Omental fat pad (tissue), 4 donors: ENCODE measurements at places on chromosomes 7 and 10.

DNA sequence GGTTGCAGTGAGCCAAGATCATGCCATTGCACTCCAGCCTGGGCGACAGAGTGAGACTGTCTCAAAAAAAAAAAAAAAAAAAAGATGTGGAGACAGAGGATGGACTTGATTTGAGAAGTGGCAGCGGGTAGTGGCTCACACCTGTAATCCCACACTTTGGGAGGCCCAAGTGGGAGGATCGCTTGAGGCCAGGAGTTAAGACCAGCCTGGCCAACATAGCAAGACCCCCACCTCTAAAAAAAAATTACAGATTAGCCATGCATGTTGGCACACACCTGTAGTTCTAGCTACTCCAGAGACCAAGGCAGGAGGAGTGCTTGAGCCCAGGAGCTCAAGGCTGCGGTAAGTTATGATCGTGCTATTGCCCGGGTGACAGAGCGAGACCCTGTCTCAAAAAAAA, 24.3 kb upstream of the ASCC1 start:
- no peak for DNase-seq

DNA sequence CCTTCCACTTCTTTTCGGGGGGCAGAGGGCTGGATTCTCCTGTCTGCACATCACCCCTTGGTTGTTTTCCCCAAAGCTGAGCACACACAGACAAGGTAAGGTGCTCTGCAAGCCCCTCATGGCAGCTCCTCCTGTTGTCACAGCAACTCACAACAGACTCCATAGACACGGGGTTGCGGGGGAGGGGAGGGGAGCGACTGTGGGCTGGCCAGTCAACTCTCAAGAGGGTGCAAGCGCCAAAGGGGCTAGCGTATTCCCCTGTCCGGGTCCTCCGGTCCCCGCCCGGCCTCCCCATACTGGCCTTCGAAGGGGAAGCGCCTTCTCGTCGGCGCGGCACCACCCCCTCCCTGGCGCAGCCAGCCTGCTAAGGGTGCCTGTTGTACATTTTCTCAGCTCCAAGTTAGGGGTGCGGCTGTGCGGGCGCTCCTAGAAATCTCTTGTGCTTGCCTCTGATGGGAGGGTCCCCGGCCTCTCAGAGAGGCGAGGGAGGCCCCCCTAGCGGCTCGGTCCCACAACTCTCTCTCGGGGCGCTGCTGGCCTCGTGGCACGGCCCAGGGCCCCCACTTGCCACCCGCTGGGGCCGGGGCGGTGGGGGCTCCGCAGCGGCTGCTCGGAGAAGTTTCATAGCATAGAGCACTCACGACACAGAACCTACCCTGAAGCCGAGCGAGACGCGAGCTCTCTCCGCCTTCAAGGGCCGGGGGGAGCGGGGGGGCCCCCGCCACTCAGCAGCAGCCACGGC, 498 bp downstream of the RHOBTB1 start:
- peak; percentile 39 for DNase-seq

DNA sequence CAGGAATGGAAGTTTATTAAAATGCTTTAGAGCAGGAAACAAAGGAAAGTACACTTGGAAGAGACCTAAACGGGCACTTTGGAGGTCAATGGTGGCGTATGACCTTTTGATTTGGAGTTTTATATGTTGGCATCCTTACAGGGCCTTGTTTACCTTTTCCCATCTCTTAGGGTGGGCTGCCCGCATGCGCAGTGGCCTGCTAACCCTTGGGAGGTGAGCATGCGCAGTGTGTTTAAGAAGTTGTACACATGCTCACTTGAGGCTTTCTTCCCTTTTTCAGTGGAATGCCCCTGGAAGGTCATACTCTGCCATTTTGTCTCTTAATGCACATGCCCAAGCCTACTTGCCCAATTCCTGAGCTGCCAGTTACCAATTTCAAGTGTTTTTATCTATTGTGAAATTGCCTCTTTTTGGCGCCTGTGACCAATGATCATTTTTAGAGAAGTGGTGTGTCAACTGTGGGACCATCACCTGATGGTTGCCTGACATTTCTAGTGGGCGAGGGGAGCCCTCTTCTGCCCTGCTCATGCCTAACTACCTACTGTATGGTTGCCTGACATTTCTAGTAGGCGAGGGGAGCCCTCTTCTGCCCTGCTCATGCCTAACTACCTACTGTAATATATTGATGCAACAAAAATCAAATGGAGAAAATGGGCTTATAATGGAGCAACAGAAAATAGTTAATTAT, 138.0 kb downstream of the PPP1R9A start:
- no peak for DNase-seq

GRCh38 chr7:156907656-156908055, 14.7 kb upstream of the LMBR1 start:
- no peak for DNase-seq

DNA sequence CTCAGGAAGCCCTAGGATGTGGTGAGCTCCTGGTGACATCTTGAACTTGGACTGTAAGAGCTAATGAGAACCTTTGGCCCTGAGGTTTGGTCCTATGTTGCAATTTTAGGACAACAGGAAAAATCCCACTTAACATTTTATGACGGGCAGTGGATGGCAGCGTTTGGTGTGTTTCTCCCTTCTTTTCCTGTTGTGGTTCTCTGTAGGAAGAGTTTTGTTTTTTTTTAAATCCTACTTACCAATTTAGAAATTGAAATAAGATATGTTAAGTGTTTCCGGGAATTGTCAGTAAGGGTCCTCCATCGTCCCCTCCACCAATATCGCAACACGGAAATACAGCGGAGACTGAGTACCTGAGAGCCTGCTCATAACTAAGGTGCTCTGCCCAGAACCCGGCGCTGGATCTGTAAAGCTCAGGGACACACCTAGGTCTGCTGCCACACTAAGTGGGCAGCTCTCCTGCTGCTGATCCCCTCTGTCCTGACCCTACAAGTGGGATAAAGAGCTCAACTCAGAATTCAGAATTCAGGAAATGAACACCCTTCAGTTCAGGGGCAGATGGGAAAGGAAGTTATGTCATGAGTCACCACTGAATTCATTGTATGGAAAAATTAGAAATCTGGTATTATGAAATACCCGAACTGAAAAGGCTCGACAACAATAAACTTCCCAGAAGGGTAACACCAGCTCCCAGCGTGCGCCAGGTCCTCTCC, 9.1 kb upstream of the PROSER2 start:
- DNase-seq: no peak

DNA sequence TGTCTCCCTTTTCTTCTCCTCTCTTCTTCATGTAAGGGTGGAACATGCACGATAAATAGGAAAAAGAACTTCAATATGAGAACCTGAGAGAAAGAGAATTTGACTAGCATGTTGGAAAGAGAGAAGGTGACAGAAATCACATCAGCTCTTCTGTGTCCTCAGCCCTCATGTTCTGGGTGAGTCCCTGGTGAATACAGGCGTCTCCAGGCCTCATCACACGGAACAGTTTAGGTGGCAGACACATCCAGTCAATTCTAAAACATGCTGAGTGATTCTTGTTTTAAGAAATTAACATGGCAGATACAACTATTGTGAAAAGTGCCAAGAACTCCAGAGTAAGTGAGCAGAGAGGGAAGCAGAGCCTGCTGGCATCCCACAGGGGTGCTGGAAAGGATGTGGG, 96.1 kb downstream of the FAM107B start:
- no peak for DNase-seq

GRCh38 chr10:70090013-70090412, 37.4 kb downstream of the MACROH2A2 start:
- no peak for DNase-seq

DNA sequence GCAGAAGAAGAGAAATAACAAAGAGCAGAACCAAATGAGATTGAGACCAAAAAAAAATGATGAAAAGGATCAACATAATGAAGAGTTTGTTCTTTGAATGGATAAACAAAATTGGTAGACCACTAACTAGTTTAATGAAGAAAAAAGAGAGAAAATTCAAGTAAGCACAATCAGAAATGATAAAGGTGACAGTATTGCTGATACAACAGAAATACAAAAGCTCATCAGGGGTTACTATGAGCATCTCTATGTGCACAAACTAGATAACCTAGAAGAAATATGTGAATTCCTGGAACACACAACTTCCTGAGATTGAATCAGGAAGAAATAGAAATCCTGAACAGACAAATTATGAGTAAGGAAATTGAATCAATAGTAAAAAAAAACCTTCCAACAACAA, 157.1 kb downstream of the ZEB1 start:
- no peak for DNase-seq

DNA sequence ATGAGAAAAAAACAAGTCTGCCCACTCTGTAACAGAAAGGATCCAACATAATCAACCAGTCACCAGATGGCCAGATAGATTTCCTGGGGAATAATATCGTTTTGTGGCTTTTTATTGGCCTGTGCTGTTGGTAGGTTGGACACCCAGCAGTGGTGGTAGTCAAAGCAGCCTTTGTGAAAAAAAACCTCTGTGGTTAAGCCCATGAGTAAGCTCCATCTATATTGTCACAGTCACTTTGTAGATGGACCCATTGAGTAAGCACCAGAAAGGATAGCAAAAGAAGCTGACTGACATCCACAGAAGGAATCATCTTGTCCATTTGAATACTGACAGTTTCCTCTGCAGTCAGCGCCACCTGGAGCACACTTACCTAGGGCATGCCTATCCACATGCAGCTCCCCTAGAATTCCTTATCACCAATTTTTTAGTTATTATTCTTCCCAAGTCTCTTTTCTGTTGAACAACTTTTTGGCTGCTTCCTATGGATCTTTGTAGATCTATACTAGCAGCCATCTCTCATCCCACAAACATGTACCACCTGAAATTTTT, 96.9 kb downstream of the IQUB start:
- DNase-seq: no peak

GRCh38 chr10:56231436-56231835, 129.6 kb downstream of the ZWINT start:
- DNase-seq: no peak

- DNase-seq: no peak
Measured at GRCh38 chr7:38382684-38383083, 109.2 kb upstream of the TARP start.

DNA sequence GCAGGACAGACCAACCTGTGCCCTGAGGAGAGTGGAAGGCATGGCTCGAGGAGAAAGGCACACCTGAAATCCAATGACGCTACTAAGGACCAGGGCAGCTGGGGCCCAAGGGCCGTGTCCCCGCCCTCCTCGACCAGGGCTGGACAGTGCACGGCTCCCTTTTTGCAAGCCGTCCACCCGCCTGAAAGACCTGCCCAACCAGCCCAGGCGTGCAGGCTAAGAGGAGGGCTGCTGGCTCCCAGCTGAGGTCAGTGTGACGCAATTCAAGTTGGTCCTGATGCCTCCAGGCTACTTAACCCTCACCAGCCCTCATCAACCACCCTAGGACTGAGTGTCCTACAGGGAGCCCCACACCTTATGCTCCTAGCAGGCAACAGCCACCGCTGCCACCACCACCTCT, 69.3 kb downstream of the DLG5 start:
- no peak for DNase-seq

DNA sequence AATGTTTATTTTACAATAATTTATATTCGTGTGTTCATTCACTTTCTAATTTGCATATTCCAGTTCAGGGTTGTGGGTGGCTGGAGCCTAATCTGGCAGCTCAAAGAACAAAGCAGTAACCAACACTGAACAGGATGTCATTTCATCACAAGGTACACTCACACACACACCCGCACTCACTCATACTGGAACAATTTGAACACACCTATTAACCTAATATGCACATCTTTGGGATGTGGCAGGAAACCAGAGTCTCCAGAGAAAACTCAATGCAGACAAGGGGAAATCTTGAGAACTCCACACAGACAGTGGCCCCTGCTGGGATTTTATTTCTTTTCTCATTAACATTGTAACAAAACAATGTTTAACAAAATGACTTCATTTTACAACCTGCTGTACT, 97.4 kb downstream of the TWIST1 start:
- no peak for DNase-seq

DNA sequence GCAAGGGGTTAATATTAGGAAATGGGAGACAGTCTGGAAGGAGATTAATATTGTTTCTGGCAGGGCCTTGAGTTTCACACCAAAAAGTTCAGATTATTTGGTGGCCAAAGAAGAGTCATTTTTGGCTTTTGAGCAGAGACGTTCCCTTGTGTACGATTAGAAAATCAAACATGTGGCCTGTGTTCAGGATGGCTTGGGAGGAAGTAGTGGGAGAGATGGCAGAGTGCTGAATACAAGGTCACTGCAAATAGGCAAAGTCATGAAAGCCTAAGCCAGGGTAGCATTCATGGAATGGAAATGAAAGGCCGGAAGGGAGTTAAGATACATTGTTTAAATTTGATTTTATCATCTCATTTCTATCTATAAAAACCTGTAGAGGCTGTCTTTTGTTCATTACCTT, 9.5 kb upstream of the GGCT start:
- DNase-seq: no peak

DNA sequence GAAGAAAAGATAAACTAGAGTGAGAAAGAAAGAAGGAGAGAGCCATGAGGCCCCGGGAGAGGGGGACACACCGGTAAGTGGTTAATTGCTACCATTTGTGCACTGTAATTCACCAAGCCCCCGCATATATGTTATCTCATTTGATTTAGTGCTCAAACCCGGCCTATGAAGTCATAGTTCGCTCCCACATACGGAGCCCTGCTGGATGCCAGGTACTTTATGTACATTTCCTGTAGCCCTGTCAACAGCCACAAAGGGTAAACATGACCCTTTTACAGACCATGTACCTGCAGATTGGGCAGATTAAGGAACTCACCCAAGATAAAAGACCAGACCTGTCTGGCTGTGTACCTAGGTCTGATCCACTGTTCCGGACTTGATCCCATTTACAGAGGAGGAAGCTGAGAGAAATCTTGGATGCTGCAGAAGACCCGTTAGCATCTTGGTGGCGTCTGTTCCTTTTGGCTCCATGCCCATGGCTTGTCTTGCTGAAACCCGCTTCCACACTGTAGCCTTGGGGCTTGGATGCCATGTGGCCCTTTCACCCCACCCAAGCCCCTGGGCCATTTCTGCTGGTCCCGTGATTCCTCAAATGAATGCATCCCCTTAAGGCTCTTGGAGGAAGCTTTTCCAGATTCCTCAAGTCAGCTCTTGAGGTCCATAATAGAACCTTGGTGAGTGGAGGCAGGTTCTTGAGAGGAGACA, 32.3 kb downstream of the FAM241B start:
- no peak for DNase-seq
